ENCODE measurements at places on chromosomes 12 and 14.

GRCh38 chr14:22541721-22542120 is 47.3 kb downstream of the DAD1 start:
- no peak for DNase-seq

GRCh38 chr12:1197264-1198018 is 206.4 kb downstream of the ERC1 start:
- DNase-seq = no peak

DNA sequence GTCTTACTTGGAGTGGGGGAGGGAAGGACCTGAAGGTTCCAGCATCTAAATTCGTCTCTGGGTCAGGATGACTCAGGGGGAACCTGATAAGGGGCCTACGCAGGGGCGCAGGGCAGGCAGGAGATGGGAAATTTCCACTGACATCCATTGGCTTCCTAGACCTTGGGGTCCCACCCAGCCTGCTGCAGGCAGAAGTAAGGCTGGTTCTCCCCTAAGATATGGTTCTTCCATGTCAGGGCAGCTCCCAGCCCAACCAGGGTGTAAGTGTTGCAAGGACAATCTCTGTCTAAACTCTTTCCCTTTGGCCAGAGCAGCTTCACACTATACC is 2.1 kb upstream of the NDRG2 start:
- no peak for DNase-seq

DNA sequence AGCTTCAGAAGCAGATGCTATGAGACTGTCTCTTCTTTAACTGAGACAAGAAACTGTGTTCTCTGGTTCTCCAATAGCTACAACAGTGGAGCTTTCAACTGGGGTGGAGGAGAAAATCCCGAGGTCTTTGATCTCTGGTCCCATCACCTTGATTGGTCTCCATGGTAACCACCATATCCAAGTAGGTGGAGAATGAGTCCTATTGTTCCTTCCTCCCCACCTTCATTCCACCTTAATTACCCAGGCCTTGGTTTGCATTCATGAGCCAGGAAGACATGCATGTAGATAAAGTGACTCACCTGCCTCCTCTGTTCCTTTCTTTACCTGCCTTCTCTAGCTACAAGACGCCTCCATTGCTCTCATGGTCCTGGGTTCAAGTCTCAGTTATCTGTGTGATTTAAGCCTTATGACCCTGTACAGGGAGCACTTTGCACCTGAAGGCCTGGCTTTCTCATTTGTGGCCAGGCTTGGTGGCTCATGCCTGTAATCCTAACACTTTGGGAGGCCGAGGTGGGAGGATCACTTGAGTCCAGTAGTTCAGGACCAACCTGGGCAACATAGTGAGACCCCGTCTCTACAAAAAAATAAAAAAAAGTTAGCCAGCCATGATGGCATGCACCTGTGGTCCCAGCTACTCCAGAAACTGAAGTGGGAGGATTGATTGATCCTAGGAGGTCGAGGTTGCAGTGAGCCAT is 157.7 kb upstream of the TBX3 start:
- DNase-seq = no peak

GRCh38 chr12:8156845-8157244 is at the start of gene ZNF705A:
Gene ZNF705A, plus strand, starts transcription at chr12:8157015. Its CDS starts 15,611 bp downstream, at chr12:8172626.
- DNase-seq = no peak

- DNase-seq = peak; percentile 88
Observed at GRCh38 chr14:57057803-57058202, 210.9 kb downstream of the EXOC5 start.

DNA sequence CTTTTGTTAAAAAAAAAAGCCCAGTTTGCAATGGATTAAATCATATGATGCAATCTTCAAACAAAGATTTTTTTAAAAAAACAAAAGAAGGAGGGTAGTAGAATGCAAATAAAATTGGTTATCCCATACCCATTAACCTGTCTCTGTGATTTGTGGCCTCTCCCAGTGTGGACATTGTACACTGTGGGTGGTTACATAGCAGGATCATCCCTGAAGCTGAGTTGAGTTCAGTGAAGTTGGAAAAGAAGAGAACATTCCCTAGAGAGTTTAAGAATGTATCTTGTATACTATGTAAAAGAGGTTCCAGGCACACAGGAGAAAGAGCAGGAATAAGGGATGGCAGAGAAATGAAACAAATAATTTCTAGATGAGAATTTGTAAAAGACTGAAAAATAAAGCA is 142.4 kb upstream of the SLC16A7 start:
- DNase-seq = no peak

DNA sequence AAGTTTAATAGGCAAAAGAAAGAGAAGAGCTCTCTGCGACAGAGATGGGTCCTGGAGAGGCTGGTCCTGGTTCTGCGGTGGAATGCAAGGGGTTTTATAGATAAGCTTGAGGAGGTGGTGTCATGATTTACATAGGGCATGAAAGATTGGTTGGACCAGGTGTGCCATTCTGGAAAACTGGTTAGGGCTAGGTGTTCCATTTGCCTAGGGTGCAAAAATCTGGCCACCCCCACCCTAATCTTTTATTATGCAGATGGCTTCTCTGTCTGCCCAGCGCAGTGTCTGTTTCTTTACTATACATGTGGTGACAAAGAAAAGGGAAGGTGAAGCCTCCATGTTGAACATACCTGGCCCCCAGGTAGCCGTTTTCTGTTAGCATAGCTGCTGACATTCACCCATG is 65.4 kb downstream of the ERC1 start:
- no peak for DNase-seq
